ENCODE measurements at places on chromosomes 7 and 10.

GRCh38 chr10:87550741-87551140, 46.0 kb downstream of the MINPP1 start:
- no peak for DNase-seq

DNA sequence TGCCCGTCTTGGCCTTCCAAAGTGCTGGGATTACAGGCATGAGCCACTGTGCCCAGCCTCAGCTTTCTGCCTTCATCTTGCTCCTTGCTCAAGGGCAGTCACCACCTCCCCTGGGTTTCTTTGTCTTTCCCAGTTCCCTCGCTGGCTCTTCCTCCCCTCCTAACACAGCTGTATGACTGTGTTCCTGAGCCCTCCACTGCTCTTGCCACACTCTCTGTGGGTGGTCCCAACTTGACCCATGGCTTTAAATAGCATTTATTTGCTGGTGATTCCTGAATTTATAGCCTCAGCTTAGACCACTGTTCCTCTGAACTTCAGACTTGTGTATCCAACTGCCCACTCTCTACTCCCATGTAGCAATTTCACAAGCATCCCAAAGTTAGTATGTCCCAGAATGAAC, 181.3 kb downstream of the BAMBI start:
- no peak for DNase-seq

- peak; percentile 9 for DNase-seq
Observed at GRCh38 chr7:30923774-30924413, 12.2 kb downstream of the AQP1 start.

DNA sequence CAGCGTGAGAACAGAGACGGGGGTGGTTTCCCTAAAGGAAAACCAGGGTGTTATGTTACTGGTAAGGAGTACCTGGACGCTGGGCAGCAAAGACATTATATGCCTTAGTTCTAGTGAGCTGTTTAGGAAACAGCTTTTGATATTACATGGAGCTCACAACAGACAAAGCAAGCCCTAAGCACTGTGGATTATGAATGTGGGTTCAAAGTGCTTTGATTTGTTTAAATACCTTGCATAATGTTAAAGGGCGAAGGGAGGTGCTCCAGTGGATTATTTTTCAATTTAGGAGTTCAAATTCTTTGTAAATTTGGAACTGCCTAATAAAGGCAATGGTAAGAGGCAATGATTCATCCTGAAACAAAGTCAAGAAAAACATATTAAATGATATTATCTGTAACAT, 13.8 kb downstream of the WNT16 start:
- DNase-seq: no peak

GRCh38 chr7:23347033-23347681, 48.0 kb downstream of the MALSU1 start:
- DNase-seq: no peak

- DNase-seq: no peak
Observed at GRCh38 chr10:114685456-114685855, 27.4 kb upstream of the ABLIM1 start.

DNA sequence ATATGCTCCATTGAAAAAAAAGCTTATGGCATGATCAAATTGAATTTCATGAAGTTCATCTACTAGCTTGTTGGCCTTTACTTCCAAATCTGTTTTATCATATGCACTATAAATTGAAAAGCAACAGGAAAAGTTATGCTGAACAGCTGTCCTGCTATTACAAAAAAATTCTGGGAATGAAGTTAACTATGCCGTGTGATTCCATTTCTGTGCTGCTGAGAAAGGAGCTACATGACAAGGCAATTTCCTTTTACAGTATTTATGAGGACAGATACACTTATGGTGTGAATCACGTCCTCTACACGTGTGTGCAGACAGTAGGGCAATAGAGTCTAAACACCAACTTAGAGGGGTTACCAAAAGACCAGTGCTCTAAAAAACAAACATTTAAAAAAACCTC, 426.5 kb upstream of the AKR1E2 start:
- DNase-seq: no peak

DNA sequence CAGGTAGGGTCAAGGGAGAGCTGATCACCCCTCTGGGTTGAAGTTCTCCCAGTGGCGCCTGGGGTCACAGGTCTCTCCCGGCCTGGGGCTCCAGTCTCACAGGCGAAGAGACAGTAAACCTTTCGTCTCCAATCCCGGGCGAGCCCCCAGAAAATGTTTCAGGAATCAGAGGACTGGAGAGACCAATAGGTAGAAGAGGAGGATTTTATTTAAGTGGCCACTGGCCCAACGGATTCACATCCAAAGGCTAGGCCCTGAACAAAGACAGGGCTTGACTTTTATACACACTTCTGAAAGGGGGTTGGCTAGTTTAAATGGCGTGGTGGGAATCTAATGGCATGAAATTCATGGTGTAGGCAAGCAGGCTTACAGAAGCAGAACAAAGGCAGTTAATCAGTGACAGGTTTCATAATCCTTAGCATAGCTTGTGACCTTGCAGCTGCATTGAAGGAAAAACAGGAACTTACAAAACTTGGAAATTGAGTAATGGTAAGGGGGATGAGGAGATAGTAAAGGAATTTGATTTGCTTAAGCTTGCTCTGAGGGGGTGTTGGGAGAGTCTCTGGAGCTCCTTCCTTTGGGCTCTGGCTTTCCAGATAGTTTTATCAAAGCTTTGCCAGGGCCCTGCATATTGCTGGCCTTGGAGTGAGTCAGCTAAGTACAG, 105.5 kb downstream of the TRIM24 start:
- DNase-seq: no peak

DNA sequence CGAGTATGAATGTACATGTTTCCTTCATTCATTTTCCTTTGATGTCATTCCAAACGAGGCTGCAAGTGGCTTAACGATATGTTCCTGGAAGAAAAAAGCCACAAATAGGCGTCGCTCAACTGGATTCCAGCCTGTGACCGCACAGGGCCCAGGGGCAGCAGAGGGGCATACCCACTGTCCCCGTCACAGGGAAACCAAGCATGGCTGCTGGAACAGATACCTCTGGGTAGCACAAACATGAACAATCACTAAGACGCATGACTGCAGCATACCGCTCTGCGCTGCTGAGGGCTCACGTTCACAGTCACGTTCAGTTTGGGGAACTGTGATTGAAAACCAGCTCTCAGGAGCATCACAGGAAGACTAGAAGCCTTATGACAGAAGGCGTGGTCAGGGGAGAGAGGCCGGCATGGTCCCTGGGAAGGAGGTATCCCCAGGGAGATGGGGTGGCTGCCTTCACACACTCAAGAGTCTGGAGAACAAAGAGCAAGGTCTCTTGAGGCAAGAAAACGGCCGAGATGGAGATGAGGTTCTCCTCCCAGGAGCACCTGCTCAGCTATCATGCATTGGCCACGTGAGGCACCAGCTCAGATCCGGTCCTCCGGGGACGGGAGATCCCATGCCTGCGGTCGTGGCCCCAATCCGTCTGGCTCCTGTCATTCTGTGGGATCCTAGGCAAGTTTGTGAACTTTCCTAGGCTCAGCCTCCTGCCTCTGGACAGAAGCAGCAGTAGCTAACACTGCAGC, 213.6 kb downstream of the DIP2C start:
- DNase-seq: no peak

DNA sequence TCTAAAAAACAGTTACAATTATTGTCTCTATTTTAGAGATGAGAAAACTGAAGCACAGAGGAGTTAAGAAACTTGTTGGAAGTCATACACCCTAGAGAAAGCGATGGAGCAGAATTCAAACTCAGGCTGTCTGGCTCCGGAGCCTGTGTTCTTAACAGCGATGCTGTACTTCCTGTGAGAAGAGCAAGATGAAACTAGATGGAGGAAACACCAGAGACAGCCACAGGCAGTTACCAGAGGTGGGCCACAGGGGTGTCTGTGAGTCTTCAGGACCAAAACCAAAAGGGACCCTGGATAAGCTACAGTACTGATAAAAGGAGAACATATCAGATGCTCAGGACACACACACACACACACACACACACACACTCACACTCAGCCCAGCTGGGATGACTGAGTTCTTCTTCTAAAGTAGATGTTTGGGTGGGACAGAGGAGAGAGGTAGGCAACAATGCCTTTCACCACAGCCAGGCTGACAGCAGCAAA, 289.2 kb downstream of the FZD1 start:
- DNase-seq: no peak

DNA sequence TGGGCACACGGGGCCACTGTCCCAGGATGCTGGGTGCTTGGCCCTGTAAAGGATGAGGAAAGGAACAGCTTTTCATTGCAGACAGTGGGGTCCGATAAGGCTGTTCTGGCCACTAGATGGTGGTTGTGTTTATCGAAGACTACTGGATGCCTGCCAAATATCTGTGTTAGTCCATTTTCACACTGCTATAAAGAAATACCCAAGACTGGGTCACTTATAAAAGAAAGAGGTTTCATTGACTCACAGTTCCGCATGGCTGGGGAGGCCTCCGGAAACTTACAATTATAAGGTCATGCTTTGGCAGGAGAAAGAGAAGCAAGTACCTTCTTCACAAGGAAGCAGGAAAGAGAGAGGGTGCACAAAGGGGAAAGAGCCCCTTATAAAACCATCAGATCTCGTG, 32.2 kb upstream of the GARS1 start:
- no peak for DNase-seq

- no peak for DNase-seq
Observed at GRCh38 chr10:4488904-4489303, 337.1 kb upstream of the AKR1E2 start.

DNA sequence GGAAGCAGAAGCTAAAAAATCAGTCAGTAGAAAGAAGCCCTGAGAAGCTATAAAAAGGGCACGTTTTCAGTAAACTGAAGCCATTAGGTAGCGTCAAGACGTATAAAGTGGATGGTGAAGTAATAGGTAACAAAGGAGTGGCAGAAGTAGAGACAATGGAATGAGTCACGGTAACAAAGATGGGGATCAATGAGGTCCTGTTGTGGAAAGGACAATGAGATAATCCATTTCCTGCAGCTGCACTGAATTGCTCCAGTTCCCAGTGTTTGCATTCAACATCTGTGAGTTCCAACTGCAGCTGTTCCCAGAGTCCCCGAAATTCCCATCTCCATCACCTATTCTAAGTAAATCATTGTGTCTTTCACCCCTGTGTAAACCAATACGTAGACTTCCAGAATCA, 4.8 kb upstream of the HYCC1 start:
- DNase-seq: no peak

- DNase-seq: no peak
Observed at GRCh38 chr7:47505312-47506007, 76.5 kb downstream of the TNS3 start.

DNA sequence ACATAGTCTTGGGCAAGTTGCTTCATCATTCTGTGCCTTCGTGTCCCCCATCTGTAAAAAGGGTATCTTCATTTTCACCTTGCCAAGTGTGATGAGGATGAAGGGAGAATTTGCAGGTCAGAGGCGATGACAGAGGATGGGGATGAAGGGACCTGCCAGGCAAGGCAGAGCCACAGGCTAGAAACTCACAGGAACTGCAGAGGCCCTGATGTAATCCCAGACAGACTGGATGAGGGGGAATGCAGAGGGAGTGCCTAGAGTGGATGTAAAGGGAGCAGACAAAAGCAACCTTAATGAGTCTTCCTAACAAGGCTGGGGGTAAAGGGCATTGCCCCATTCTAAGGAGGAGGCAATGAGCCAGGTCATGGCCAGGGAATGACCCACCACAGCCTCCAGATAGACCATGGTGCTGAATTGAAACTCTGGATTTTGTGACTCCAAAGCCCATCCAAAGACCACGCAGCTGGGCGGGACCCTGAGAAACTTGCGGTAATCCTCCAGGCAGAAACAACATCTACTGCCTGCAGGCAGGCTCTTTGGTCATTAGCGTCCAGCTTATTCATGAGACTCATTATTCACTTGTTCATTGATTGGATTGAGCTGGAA, 1.9 kb downstream of the ANTXRL start:
- no peak for DNase-seq

GRCh38 chr10:1378473-1378872, 322.3 kb downstream of the WDR37 start:
- no peak for DNase-seq

GRCh38 chr10:130137090-130137448, 878 bp downstream of the GLRX3 start:
- DNase-seq: no peak

GRCh38 chr10:120279196-120279595, 177.8 kb upstream of the PLPP4 start:
- DNase-seq: no peak

DNA sequence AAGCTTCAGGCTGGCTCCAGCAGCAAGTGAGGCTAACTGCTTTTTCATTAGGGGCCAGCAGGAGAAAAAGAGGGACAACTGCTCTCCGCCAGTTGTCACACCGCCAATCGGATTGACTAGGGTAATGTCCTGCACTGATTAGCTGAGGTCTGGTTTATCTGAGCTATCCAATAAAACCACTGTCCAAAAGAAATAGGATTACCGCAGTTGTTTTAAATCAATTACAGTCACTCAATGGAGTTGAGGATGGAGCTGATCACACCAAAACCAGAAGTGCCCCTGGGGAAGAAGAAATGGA, 351.4 kb upstream of the NPVF start:
- DNase-seq: no peak

All from stimulated activated CD8-positive, alpha-beta memory T cell treated with anti-CD3 and anti-CD28 coated beads, Interleukin-4, amount 100 ng/mL, for 48 hours (primary cell).